ENCODE measurements at places on chromosomes 7 and 10.

DNA sequence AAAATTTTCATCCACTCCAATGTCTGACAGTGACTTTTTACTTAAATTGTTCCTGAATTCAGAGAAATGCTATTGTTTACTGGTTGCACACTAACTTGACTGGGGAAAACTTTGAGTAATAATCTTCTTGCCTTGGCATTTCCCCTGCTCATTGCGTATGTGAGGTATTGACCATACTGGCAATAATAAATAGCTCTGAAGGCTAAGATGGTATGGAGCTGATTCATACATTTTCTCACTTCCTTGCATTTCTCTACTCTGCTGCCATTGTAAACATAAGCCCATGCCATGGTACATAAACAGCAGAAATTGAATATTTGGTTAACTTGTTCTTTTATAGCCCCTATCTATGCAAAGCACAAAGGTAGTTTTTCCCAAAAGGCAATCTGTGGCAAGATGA, 290.0 kb downstream of the RNLS start:
- no peak for DNase-seq

DNA sequence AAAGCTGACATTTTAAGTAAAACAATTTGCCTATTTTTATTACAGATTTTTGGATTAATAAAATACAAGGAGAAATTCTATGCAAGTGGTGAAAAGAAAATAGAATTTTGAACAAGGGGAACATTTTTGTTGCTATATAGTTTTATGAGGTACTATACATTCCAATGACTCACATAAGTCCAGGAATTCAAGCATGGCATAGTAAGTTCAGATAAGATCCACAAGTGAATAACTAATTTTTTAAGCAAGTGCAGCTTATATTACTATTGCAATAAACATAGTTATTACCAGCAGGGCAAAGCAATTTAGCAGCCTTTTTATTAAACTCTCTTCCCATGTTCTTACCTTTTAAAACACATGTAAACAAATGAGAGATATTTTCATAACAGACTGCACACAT, 1123.5 kb upstream of the LRRN3 start:
- no peak for DNase-seq

- DNase-seq, result no peak
These were observed 198.4 kb downstream of the DIP2C start for GRCh38 chr10:490891-491571.

DNA sequence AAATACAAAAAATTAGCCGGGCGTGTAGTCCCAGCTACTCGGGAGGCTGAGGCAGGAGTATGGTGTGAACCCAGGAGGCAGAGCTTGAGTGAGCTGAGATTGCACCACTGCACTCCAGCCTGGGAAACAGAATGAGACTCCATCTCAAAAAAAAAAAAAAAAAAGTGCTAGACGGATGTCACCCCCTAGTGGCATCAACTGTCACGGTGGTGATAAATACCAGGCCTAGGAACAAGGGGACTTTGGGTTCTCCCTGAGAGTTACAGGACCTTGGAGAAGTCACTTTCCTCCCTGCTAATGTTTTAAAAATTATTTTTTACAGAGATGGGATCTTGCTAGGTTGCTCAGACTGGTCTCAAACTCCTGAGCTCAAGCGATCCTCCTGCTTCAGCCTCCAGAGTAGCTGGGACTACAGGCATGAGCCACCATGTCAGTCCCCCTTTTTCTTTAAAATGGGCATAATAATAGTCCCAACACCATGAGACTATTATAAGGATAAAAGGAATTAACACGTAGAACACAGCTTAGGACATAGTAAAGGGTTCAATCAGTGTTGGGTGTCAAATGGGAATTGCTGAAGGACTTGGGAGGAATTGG, 2.6 kb upstream of the TMEM130 start:
- no peak for DNase-seq

DNA sequence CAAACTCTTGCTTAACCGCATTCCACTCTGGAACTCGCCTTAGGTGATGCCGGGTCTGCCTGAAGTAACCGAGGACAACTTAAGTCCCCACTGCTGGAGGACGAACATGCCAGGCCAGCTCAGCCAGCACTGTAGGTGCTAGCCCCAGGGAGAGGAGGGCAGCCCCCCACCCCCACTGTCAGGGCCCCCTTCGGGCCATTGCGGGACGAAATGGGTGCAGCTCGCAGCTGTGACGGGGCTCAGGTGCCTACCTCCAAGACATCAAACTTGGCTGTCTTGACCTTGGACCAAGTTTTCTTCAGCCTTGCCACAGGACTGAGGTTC, 60.4 kb downstream of the CSGALNACT2 start:
- no peak for DNase-seq

DNA sequence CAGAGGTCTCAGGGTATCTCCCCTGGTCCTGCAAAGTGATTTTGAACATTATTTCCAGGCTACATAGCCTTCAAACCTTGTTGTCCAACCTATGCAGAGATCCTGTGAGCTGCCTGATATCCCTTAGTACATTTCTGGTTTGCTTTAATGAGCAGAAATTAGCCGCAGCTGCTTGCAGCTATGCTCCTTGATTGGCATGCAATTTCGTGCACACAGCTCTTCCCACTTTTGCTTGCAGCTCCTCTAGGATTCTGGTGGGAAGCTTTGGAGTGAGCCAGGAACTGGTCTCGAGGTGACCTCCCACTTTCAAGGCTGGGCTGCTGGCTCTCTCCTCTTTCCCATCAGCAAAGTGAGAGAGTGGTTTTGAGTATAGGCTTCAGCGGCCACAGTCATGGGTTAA, 45.8 kb downstream of the OAT start:
- DNase-seq, result no peak

GRCh38 chr10:122852261-122852660, 6.6 kb upstream of the CUZD1 start:
- no peak for DNase-seq

- DNase-seq, result no peak
These were observed 233.0 kb downstream of the DIP2C start for GRCh38 chr10:456486-456885.

GRCh38 chr10:43576062-43576461, 1.6 kb upstream of the ZNF239 start:
- no peak for DNase-seq

DNA sequence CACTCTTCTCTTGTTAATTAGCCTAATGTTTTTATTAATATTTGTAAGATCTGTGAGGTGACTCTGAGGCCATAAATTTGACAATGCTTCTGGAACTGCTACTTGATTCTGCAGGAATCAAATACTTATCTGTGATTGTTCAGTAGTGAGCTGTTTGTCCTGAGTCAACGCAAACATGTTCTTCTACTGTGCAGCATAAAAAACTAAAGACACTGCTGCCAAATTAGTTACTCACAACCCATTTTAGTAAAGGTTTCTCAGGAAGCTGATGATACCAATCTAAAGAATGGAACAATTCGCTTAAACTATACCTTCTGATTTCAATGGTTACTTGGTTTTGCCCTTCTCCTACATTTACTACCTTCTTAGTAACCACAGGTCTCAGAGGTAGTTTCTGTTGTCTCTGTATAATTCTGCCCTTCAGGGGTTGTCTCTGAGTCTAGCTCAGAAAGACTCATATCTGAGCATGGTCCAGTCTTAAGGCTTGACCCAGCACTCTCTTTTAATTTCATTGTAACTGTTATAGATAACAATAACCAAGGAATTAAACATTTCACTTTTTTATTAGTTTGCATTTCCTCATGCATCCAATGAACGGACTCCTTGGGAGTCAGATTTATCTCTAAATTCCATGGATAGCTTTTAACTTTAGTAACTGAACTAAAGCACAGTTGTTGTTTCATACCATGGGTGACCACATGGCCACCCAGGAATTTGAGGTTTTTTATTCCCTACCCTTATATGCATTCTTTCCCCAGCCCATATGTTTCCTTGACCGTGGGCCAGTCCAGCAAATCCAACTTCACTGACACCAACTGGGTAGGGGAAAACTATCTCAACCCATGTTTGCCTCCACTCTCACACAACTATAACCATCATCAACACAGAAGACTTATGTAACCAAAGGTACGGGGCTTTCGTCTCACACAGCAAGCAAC, 309.5 kb upstream of the TEX47 start:
- DNase-seq, result no peak

DNA sequence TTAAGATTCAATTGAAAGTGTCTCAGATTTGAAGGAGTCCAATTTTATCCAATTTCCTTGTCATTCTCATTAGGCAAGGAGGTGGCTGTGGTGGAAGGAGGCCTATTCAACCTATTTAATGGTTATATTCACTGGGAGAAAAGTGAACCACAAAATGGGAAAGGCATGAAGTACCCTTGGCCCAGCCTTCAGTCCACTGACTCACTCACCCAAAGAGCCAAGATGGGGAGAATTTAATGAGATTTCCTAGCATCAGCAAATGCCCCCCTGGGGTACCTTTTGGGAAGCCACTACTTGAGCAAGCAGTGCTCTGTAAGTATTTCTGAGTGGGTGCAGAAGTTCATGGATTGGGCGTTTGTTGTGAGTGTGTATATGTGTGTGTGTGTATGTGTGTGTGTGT, 144.1 kb downstream of the NRP1 start:
- no peak for DNase-seq
